Posterior vena cava (tissue), 2 donors: ENCODE measurements at places on chromosomes 5 and 9. TPM values are rescaled to one million over a fixed set of nuclear protein-coding genes. Genes with fewer than 3 reads are reported as not detected.

CCL27 gene
- total RNA-seq, result not detected

HMMR gene
- total RNA-seq, result 0.14 TPM

NUTM2G gene
- not detected for total RNA-seq

SAP30L gene
- 50.5 TPM for total RNA-seq

HDAC3 gene
- total RNA-seq, result 30.3 TPM

GRCh38 chr9:115212125-115212605, 94.2 kb upstream of the TNC start:
- DNase-seq, result no peak

- DNase-seq, result no peak
These were observed 19.2 kb downstream of the CAPSL start for GRCh38 chr5:35919191-35919590.

- DNase-seq, result no peak
These were observed 46.2 kb downstream of the LOX start for GRCh38 chr5:122031836-122032235.

DNA sequence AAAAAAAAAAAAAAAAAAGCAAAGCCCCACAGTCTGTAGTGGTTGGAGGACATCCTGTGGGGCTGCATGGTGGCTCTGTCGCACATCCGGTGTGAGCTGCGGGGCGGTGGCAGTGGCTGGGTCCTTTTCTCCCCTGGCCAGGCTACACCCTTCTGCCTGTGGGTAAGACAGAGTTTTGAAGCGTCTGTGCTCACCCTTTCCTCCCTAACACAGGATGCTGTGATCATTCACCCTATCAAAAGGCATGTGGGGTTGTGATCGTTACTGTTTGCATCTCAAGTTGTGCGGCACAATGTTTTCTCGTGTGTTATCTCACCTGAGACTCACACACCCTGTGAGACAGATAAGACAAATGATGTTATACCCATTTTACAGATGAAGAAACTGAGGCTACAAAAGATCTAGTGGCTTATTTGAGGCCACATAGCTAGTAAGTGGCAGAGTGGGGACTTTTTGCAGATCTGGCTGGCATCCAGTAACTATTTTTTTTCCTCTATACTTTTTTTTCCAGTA, 17.5 kb downstream of the IRF1 start:
- DNase-seq, result no peak

DNA sequence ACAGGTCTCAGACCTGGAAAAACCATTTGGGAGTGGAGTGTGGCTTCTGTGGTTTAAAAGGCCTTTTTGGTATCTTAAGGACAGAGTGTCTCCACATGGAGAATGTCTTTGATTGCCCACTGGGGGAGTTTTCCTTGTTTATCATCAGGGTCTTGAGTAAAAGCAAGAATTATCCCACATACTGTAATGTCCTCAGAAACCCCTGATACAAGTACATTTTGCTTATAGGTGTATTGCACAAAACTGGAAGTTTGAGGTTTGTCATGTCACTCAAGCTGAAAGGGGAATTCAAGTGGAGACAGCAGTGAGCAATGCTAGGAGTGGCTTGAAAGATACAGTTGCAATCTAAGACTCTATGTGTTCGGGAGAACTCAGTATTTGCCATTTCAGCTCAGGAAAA, 62.7 kb upstream of the GRAMD2B start:
- no peak for DNase-seq

DNA sequence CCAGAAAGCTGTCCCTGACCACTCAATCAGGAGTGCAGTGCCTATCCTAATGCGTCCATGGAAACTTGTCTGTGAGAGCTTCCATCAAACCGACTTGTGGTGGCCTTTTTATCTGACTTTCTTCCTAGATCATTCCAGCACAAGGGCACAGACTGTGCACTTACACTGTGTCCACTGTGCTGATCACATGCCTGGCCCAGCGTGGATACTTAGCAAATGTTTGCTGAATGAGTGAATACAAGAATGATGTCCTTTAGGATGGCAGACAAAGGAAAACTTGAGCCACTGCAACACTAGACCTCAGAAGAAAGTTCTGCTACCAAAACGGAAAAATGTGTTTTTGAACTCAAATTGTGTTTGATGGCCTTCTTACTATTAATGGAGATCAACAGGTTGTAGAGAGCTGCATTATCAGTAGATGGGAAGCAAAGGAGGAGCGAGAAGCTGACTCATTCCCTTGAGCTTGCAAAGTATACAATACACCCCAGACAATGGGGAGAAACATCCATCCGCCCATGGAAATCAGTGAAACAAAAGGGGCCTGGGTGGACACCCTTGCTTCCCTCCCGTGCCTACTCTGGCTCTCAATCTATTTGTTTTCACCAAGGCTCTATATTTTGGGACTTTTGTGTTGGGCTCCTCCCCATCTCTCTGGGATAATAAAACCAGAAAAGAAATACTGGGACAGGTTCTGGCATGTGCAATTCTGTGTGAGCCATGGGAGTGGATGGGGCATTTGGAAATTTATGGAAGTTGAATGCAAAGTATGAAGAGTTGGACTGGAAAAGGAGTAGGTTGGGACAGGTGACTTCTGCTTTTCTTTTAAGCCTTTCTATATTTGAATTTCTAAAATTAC, 76.2 kb upstream of the ZFAND5 start:
- DNase-seq, result no peak

DNA sequence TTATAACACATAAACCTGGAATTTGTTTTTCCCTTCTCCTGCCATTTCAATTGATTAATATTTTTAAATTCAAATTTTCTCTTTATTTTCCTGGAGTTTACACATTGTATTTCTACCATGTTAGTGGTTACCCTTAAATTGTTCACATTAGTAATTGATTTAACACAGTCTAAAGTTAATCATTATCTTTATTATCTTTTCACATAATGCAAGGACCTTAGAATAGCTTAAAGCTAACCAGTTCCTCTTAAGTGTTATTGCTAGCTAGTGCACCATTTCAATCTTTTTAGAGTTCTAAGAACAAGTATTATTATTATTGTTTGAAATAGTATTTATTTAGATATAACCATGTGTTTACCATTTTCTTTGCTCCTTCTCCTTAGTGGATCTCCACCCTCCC, 251.2 kb upstream of the FBXL7 start:
- DNase-seq, result no peak

DNA sequence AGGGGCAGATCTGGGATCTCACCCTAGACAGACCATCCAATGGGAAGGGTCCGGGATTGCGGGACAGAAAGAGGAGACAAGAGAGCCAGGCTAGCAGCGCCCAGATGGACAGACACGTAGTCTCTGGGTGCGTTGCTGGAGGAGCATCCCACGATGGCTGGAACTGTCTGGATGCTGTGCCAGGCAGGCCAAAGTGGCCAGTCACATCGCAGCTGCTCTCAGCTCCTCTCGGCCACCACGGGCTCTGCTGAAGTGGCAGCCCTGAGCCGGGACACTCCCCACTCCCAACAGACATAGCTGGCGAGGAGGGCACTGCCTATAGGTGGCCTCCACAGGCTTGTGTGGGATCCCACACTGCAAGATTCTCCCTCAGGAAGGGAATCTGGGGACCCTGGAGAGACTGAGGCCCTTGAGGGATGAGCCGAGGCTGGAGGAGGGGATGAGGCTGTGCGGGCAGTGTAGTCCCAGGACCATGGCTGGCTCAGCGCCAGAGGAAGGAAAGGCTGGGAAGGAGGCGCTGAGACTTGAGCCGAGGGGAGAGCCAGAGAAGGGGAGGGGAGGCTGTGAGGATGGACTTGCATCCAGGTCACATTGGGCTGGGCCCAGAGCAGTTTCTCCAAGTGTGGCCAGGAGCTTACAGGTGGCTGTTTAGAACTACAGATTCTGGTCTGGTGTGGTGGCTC, 10.3 kb upstream of the WDR5 start:
- DNase-seq, result no peak

GRCh38 chr9:3949744-3950143, 350.1 kb downstream of the GLIS3 start:
- no peak for DNase-seq

GRCh38 chr9:126326228-126327005, at the start of gene MVB12B:
Gene MVB12B, plus strand, starts transcription at chr9:126326829. Its CDS starts 101 bp downstream, at chr9:126326930.
- peak; percentile 84 for DNase-seq

DNA sequence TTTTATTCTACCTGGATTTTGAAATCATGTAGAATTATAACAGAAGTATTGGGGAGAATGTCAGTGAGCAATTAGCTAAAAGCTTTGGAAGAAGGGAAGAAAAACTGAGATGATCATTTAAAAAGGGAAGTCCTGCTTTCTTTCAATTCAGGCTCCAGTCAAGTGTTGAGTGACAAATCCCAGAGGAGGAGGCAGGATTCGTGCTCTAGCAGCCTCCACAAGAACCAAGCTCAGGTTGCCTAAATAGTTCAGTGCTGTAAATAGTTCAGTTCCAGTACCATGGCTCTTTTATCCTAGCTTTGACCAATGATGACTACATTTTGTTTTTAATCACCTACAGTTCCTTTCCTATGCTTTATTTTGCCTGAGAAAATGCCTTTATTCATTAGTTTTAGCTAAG, 204.9 kb upstream of the NREP start:
- no peak for DNase-seq

GRCh38 chr5:98713027-98713426, 60.4 kb upstream of the RGMB start:
- no peak for DNase-seq

DNA sequence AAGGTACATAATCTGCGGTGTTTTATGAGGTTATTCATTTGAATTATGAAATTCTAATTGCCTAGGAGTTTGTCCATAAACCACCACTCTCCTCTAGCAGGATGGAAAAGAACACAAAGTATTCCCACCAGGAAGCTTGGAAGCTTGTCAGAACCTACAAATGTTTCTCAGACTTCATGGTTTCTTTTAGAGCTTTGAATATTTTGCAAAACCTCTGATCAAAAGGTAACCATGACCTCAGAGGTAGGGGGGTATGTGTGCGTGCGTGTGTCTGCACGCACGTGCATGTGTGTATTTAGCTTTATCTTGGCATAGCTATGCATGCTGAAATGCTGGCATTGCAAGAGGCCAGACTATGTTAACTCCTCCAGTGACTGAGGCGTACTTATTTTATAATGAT, 847.0 kb downstream of the TLE1 start:
- no peak for DNase-seq

DNA sequence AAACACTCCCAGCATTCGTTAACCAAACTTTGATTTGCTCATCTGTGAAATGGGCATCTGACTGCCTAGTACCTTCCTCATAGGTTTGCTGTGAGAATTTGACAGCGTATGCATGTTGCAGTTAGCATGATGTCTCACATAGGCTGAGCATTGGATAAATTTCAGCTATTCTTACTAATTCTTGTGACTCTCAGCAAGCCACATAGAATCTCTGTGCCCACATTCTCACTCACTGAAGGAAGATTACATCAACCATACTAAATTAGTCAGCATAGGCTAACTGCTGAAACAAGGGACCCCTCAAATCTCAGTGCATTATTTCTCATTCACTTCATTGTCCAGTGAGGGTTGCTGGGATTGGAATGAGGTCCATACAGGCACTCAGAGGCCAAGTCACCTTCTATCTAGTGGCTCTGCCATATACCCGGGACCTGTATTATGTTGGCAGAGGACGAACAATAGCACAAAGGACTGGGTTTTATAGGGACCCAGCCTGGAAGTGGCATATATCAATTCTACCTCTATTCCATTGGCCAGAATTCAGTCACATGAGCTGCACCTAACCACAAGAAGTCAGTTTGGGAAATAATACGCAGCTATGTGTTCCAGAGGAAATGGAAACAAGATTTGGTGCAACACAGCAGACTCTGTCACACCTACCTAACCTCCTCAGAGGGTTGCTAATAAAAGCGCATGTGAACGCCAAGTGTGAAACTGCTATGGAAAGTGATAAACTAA, 4.2 kb upstream of the PTGER4 start:
- no peak for DNase-seq

DNA sequence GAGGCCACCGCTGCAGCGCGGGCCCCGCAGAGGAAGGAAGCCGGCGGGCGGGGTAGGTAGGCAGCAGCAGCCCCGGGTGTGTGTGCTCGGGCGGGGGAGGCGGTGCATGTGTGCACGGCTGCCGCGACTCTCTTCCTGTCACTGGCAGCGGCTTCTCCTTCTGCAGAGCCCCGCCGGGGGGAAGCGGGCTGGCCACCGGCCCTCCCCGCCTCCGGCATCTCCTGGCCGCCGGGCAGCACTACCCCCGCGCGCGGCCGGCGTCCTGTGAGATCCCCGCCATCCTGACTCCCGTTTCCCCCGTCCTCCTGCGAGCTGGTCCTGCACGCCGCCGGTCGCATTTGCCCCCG, 315 bp downstream of the PIK3R1 start:
- no peak for DNase-seq

GRCh38 chr5:112121258-112121657, 297.8 kb downstream of the EPB41L4A start:
- DNase-seq, result no peak

- DNase-seq, result no peak
These were observed 26.4 kb downstream of the ANXA6 start for GRCh38 chr5:151130922-151131891.

- no peak for DNase-seq
These were observed 83.6 kb downstream of the RFK start for GRCh38 chr9:76310577-76310976.

- DNase-seq, result no peak
These were observed 1329.4 kb downstream of the PTPRD start for GRCh38 chr9:9283159-9283986.
